ENCODE measurements at places on chromosomes 12 and 14. TPM values are rescaled to one million over a fixed set of nuclear protein-coding genes. Genes with fewer than 3 reads are reported as not detected.

DNA sequence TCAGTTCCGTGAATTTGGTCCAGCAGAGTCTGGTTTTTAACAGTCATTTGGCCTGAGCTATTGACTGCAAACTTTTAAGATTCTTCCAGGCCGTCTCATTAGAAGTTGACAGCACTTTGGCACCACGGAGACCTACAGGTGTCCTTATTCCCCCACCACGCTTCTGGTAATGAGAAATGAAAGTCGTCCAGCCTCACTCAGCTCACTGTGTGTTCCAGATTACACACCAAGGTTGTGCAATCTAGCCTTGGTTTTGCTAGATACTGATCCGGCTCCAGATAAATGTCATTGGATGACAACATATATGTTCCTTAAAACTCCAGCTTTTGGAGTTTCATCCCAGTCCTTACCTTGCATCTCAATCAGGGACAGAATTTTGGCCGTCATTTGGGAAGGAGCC, 210.4 kb downstream of the CHST11 start:
- DNase-seq = peak; percentile 81

C1S gene
- total RNA-seq = 1,549 TPM

- no peak for DNase-seq
Observed at GRCh38 chr14:21534576-21534975, 8.4 kb upstream of the SALL2 start.

NGB gene
- total RNA-seq = not detected

HRK gene
- total RNA-seq = under 0.01 TPM

DNA sequence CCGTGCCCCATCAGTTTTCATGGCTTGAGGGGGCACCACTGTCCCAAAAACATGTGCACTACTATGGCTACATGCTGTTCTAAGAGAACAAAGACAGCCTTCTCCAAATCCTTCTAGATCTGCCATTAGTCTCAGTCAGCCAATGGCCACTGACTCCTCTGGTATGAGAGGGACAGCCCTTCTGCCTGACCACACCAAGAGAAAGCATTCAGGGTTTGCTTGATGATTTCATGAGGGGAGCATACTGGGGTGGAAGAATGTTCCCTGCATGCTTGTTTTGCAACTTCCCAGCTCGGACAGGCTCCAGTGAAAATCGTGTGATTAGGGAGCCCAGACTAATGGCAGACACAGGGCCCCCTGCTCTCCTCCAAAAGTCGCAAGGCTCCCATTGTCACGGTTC, 199.6 kb upstream of the ALG10B start:
- DNase-seq = no peak

DNA sequence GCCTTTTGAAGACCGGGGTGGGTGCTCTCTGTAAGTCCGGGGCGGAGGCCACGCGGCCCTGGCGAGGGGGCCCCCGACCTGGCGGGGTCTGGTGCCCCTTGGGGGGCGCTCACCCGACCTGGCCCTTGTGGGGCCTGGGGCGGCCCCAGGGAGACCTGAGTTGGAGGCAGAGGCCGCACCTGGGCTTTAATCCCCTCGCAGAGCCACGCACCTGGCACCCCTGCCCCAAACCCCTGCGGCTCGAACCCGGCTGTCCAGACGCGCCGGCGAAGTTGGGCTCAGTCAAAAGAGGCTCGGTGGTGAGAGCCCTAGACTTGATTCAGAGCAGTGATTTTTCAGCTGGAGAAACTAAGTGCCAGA, 267 bp downstream of the CFAP251 start:
- no peak for DNase-seq

GRCh38 chr12:83841620-83842019, 1071.0 kb downstream of the SLC6A15 start:
- no peak for DNase-seq

KCNA5 gene
- not detected for total RNA-seq

DNA sequence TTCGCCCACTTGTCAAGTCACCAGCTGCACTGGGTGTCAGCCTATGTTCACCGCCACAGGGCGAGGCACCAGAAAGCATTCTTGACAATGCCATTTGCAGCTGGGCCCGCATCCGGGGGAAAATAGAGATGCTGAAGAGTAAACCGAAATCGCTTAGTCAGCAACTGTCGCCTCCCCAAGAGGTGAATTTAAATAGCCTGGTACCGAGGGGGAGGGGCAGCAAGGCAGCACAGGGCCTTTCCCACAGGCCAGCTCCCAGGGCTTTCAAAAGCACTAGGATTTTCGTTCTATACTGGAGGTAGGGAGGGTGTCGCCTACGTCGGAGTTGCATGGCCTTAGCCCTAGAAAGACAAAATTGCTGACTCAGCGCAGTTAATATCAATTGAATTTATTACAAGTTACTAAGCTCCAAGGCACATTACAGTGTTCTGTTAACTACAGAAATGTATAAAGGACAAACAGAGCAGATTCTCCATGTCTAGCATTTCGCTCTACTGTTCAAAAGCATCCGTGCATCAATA, 4.3 kb downstream of the IRF2BPL start:
- peak; percentile 80 for DNase-seq

DNA sequence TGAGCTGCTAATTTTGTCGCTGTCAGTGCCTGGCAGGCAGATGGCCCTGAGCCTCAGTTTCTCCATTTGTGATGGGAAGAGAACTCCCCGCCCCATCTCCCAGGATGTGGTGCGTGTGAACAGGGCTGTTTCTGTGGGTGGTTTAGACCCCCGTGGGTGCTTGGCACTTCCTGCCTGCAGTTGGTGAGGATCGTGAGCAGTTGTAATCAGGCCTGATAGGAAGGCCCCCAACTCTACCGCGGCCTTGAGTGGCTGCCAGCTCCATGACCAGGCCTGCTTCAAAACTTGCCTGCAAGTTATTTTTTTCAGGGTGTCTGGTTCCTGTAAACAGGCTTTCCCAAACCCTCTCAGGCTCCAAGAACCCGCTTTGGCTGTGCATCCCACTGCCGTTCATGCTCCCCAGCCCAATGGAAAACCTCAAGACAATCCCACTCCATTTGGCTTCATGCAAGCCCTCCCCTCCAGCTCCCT, 138.4 kb downstream of the ZFP36L1 start:
- peak; percentile 39 for DNase-seq

GRCh38 chr12:47394070-47394469, 311.8 kb downstream of the RPAP3 start:
- DNase-seq = no peak

DNA sequence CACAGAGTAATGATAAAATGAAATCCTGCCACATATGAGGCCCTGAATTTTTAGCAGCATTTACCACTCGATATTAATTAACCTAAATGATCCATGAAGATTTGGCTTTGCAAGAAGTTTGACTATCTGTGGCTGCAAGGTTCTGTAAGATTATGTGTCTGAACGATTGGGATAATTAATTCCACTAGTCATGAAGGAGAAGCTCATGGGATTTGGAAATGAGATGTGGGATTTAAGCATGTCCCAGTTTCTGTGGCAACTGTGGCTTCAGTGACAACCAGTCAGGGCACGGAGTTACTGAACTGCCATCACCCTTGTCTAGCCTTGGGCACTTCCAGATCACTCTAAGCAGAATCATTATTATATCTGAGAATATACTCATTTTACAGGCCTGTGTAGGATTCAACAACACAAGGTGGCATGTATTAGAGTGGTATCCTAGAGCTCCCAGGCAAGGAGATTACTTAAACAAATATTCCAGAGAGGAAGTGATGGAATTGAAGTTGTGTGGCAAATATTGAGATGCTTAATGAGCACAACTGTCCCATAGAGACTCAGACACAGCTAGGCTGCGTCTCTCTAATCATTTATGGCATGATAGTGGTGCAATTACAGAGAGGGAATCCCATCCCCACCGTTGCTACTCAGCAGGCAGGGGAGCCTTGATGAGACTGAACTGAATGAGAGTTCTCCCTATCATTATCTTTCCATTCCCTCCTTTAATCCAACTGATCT, 205.0 kb upstream of the KRR1 start:
- DNase-seq = no peak

GRCh38 chr12:46659824-46660223, 166.0 kb downstream of the SLC38A4 start:
- DNase-seq = no peak

DNA sequence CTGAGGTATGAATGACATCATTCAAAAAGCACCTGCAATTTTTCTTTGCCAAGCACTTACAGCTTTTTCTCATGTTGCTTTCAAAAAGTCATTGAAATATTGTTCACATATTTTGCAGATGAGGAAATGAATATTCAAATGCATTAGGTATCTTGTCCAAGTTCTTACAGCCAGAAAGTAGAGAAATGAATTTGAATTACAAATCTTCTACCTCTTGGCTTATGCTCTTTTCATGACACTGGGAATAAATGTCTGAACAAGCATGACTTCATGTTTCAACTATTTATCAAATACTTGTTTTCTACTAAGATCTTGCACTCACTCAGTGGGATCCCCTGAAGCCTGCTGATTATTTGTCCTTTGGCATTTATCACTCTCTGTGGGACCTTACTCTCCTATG, 267.2 kb upstream of the BTG1 start:
- DNase-seq = peak; percentile 37

- peak; percentile 58 for DNase-seq
Observed at GRCh38 chr12:101759396-101760047, 20.3 kb upstream of the SYCP3 start.

KLHL33 gene
- 1.5 TPM for total RNA-seq

DNA sequence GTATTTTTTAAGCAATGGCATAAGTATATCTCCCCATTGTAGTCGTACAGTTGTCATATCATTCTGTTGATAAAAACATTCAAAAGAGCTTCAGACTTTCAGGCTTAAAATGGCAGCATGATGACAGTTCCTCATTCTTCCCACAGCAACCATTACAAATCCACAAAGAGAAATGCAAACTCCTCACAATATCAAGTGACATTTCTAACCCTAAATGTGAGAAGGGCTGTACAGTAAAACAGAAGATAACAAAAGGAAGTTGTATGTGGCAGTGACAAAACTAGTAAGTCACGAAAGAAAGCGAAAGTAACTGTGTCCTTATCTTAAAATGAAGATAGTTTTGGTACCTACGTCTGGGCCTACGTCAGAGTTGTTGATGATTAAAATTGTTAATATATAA, 46.7 kb downstream of the GXYLT1 start:
- DNase-seq = no peak

GLIPR1L2 gene
- 0.33 TPM for total RNA-seq

GRCh38 chr14:104307627-104308401, 169.4 kb downstream of the KIF26A start:
- DNase-seq = no peak

DNA sequence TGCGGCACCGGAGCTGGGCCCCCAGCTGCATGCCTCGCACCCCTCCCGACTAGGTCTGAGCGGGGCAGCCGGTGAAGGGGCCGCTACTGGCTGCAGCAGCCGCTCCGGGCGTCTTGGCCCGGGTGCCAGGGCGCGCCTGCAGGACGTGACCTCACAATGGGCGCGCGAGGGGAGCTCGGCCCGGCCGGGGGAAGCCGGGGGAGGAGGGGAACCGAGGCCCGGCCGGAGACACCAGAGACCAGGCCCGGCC, 353 bp downstream of the BAG5 start:
- peak; percentile 56 for DNase-seq

OR4K17 gene
- total RNA-seq = not detected

IRAK3 gene
- 7.4 TPM for total RNA-seq

LRRC10 gene
- total RNA-seq = not detected

DNA sequence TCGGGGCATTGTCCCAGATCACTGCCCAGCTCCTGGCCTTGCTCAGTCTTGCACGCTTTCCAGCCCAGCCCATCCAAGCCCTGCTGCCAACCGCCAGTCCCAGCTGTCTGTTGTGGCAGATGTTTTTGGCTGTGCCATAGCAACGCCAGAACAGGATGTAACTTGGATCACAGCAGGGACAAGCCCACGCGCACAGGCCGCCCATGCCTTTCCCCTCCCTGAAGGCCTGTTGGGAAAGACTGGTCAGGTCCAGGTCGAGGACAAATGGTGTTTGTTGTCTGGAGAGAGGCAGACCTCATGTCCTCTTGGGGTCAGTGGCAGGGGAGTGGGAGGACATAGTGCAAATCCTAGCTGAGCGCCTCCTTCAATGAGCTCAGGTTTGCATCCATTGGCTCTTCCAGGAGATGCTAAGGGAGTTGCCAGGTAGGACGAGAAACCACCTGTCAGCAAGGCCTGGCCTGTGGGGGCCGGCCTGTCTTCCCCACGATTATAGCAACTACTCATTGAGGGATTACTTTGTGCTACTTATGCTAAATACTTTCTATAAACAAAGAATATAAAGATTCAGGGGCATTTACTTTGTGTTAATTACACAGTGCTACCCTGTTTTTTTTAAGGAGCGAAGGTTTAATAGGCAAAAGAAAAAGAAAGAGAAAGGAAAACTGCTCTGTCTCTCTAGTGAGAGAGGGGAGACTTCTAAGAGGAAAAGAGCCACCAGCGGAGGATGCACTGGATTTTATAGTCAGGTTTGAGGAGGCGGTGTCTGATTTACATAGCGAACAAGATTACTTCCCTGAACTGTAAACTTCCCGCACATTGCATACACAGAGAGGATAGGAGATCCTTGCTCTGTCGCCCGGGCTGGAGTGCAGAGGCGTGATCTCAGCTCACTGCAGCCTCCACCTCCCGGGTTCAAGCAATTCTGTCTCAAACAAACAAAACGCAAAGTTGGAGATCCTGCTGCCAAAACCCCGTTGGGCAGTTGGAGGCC, 42.8 kb upstream of the CORO1C start:
- DNase-seq = peak; percentile 85

DNA sequence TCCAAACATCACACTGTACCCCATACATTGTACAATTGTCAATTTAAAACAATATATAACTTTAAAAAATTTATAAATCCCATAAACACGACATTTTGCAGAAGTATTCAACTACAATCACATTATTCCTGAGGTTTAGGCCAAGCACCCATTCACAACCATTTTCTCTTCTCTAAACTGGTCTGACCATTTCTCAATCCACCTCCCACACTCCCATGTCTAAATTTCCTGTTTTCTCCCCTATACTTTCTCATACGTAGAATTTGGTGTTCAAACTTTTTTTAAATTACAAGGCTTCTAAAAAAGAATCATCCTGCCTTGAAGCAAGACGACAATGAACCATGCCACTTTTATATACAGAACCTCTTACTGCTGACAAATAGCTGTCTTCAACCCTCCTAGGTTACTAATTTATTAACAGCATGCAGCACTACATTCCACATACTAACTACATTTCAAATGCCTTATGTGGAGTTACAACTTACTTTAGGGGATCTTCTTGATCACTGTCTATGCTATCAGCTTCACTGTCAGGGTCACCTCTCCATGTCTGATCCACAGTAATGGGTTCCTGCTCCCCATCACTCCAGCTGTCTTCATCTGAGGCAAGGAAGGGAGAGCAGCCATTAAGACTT, 3.4 kb downstream of the KANSL2 start:
- DNase-seq = no peak

GRCh38 chr12:68856510-68856909, 48.5 kb downstream of the MDM2 start:
- DNase-seq = no peak

GRCh38 chr14:26175658-26176057, 422.2 kb downstream of the NOVA1 start:
- DNase-seq = no peak

FAM181A gene
- not detected for total RNA-seq

All from fibroblast of lung (primary cell).